ENCODE measurements at places on chromosomes 1 and 21.

DNA sequence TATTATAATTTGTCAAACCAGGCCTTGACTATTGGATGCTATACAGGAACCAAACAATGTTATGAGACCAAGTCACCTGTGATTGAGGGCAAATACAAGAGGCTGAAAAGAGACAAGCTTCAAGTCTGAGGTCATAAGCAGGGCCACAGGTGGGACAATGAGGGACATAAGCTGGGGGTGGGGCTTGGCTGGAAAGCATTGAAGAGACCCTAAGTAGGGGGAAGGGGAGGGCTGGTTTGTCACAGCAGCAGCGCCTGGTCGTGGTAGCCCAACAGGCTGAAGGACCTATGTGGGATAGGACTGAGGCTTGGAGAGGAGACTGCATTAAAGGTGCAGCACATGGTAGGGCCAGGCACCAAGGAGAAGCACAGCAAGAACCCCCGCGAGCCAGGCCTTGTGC, 17.9 kb downstream of the HMGN2 start:
- no peak for DNase-seq

DNA sequence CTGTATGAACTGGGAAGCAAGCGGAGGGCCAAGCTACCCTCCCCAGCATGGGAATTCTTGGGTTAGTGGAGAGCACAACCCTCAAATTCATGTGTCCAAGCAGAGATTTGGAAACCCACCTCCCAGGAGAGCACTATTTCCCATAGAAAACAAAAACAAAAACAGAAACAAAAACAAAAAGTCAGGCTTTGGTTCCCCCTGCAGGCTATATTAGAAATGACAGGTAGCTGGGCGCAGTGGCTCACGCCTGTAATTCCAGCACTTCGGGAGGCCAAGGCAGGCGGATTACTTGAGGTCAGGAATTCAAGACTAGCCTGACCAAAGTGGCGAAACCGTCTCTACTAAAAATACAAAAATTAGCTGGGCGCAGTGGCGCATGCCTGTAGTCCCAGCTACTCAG, 10.8 kb downstream of the MINDY1 start:
- no peak for DNase-seq

- DNase-seq, result no peak
These were observed 66.8 kb upstream of the ACTL8 start for GRCh38 chr1:17688217-17688810.

- no peak for DNase-seq
These were observed 107.0 kb upstream of the KRTAP19-8 start for GRCh38 chr21:31145274-31145673.

DNA sequence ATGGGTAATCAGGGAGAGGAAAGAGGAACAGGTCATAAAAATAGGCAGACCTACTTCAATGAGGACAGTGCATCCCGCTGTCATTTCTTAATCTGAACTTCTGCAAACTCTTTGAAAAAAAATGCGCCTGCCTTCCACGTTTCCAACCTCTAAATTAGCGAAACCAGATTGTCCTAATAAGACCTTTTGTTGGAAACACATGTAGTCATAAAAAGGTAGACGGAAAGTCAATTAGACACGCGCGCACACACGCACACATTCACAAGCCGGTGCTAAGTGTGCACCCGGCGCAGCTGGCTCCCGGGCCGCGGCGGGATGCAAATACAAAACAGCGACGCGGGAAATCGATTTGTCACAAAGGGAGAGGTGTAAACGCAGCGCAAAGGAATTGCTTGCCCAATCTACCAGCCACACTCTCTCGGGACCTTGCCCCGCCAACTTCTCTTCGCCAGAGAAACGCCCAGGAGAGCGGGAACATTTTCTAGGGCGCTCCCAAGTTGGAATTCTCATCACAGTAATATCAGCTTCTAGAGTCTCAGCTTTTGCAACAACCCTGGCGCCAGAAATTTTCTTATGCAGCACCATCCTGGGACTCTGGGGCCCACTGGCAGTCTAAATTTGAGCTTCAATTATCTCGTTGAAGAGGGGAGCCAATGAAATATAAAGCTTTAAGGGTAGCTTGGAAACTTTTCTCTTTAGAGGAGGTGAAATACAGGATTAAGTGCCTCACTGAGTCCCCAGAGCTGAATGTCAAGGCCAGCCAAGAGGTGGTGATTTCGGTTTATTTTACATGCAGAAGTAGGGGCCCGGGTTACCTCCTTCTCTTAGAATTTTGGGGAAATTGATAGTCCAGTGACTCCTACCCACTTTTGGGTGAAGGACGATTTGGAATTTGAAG, 4.5 kb downstream of the PRRX1 start:
- no peak for DNase-seq

DNA sequence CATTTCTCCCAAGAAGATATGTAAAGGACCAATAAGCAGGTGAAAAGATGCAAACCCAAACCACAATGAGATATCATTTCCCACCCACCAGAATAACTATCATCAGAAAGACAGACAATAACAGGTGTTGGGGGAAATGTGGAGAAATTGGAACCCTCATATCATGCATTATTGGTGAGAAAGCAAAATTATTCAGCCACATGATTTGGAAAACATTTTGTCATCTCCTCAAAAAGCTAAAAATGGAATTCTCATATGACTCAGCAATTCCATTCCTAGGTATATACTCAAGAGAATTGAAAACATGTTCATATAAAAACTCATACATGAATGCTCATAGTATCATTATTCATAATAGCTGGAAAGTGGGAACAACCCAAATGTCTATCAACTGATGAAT, 25.1 kb upstream of the RNF186 start:
- no peak for DNase-seq

GRCh38 chr21:16185766-16186165, 456.0 kb downstream of the USP25 start:
- no peak for DNase-seq

DNA sequence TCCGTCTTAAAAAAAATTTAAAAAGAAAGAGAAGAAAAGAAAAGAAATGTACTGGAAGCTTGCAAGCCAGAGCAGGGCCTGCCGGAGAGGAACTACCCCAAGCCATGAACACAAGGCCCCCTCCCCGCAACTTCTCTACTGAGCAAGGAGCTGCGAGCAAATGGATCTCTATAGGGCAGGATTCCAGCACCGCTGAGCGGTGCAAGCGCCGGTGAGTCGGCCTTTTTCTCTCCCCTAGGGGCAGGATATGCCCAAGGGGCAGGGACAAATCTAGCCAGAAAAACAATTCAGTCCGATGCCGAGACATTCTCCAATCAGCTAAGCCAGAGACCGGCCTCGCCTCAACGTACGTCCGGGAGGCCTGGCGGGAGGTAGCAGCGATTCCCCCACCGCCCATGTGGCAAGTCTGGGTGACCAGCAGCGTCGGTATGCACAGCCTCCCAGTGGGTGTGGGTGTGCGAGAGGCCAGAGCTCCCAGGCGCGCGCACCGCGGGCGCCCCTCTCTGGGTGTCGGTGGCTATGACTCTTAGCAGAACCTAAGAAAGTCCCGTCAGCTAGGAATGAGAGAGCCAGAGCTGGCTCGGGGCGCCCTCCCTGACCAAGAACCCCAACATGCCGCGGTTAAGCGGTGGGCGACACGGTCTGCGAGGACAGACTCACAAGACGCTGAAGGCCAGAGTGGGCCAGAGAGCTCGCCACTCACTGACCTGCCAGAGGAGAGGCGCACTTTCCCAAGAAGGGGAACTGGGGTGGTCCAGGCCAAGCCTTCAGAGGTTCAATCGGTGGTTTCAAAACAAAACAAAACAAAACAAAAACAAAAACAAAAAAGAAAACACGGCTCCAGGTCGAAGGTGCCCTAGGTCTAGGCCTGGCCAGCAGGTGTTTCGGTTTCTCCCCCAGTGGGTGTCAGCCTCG, 1.9 kb downstream of the CSMD2 start:
- DNase-seq, result peak; percentile 83

DNA sequence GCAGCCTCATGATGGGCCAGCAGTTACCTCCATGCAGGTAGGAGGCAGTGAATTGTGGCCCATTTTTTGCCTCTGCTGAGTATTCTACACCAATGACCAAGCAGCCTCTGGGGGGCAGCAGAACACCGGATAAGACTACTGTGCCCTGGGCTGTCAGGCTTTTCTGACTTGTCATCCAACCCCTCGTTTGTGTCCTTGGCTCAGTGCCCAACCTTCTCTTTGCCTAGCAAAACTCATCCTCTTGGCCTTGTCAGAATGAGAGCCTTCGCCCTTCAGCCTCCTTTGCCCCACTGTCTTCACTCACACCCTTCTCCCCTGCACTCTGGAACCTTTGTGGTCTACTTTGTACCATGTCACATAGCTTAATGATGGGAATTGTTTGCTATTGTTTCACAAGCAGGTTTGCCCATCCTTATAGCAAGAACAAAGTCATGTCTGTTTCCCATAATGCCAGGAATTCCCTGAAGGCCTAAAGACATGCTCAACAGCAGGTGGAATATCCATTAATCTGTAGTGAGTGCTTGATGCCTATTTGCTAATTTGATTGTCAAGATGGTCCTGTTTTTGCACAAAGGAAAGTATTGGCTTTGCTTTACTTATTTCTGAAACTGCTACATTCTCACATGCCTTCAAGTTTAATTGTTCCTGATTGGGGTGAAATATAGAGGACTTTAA, 255.9 kb downstream of the HHAT start:
- peak; percentile 52 for DNase-seq

- no peak for DNase-seq
These were observed 327.3 kb upstream of the AJAP1 start for GRCh38 chr1:4327142-4327541.

DNA sequence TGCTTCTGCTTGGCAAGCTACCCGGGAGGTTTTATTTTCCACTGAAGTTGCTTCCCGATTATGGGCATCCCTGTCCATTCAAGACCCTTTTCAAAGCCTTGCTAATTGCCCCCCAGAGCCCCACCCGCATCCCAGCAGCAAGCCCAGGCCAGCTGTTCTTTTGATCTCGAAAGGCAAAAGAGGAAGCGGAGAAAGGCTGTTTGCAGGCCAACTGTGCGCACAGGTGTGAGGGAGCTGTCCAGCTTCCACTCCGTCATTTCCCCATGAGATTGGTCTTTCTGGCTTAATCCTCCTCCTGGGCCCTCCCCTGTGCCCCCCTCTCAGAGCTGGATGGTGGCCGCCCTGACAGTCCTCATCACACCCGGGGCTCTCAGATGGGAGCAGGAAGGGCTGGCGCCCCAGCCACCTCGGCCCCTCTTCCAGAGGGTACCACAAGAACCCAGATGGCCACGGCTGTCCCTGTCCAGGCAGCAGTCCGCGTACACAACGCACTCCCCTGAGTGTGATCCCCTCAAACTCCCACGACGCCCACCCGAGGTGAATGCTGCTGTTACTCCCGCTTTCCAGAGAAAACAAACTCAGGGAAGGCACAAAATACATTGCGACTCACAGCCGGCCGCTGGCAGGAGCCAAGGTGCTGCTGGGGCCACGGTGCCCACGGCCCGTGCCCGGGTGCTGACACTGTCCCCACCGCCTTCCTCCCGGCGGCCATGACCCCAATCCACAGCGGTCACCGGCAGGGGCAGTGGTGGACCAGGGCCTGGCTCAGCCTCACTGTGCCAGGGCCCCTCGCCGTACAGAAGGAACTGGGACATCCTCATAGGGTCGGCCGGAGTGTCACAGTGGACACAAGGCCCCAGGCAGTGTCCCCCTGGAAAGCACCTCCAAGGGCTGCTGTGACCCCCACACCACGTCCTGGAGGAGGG, 121.9 kb downstream of the CRYAA start:
- no peak for DNase-seq

DNA sequence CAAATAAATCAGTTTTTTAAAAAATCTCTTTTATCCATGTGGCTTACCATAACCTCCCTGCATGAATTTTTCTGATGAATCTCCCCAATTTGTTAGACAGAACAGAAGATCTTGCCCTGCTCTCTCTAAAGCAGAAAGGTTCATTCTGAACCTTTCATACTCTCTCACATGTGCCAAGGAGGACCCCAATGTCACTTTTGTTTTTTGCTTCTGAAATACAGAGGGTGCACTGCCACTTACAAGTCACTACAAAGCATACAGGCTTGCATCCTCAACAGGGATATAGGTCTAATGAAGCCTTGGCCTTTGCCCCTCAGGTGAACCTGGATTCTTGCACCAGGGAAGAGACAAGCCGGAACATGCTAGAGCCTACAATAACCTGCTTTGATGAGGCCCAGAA, 4.8 kb downstream of the RGS4 start:
- no peak for DNase-seq

DNA sequence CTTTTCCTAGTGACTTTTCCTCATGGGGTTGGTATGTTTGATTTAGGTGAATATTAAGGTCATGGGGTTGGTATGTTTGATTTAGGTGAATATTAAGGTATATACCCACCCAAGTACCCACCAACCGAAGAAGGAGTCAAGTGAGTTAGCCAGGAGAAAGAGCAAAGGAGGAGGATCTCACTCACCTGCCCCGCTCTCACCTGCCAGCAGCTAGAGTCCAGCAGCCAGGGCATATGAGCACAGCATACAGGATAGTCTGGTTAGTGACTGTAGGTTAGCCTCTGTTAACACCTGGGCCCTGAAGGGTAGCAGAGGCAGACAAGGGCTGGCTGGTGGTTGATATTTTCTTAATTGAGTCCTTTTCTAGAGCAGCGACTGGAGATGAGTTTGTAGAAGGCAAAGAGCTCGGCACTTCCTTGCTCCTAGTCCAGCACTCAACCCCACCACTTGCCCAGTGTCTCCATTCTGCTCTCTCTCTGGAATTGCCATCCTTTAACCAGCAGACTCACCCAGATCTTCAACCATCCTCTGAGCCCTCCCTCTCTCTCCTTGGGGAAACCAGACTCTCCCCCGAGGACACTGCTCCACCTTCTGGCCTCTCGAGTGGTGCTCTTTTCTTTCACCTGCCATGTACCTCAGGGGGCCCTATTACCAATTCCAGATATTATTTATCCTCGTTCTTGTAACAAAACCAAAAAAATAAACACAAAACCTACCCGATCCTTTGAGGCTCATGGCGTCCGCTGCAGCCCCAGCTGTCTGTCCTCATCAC, 16.3 kb upstream of the DESI2 start:
- no peak for DNase-seq

GRCh38 chr1:66521721-66522365, 12.1 kb upstream of the SGIP1 start:
- no peak for DNase-seq

GRCh38 chr21:26148840-26149354, 21.7 kb downstream of the APP start:
- DNase-seq, result no peak

- DNase-seq, result no peak
These were observed 15.9 kb upstream of the S1PR1 start for GRCh38 chr1:101220906-101221305.

DNA sequence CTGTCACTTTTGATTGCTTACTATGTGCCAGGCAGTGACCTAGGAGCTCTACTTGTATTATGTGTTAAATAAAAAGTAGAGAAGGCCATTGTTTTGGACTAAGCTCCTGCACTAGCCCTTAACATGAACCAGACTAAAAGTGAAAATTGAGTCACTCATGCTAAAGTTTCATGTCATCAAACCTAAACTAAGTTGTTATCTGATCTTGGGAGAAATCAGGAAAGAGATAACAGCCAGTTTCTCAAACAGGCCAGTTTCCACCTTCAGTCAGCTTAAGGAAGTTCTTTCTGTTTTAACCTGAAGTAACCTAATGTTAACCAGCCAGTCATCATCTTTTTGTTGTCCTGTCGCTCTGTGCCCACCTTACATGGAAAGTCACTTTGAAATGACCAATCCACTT, 102.1 kb upstream of the MARK1 start:
- DNase-seq, result no peak

- DNase-seq, result peak; percentile 8
These were observed 14.4 kb downstream of the SLC5A9 start for GRCh38 chr1:48236716-48237470.

- no peak for DNase-seq
These were observed 33.8 kb downstream of the RSPH1 start for GRCh38 chr21:42461881-42462877.

Measured in hypothalamus (tissue), 51 donors.